ENCODE measurements at places on chromosomes 7 and 10.

- H3K27ac ChIP-seq, result no peak overlapping the region
- no peak for DNase-seq
- H3K27me3 ChIP-seq, result no peaks in the 10 kb centered on the region
- no peaks in the 10 kb centered on the region for H3K36me3 ChIP-seq
These were observed 37.2 kb upstream of the RAPGEF5 start for GRCh38 chr7:22393913-22394729.

GRCh38 chr7:106736508-106737201 lies 75.7 kb upstream of the CCDC71L start:
- no peak overlapping the region for H3K27ac ChIP-seq
- H3K36me3 ChIP-seq, result no peaks in the 10 kb centered on the region
- peak; percentile 72 for DNase-seq
- no peaks in the 10 kb centered on the region for H3K27me3 ChIP-seq

GRCh38 chr10:14022052-14022451 lies 308.7 kb downstream of the FRMD4A start:
- no peaks in the 10 kb centered on the region for H3K27me3 ChIP-seq
- H3K4me3 ChIP-seq, result no peak overlapping the region
- H3K4me1 ChIP-seq, result no peaks in the 10 kb centered on the region
- DNase-seq, result no peak
- H3K27ac ChIP-seq, result no peak overlapping the region
- H3K36me3 ChIP-seq, result no peaks in the 10 kb centered on the region

DNA sequence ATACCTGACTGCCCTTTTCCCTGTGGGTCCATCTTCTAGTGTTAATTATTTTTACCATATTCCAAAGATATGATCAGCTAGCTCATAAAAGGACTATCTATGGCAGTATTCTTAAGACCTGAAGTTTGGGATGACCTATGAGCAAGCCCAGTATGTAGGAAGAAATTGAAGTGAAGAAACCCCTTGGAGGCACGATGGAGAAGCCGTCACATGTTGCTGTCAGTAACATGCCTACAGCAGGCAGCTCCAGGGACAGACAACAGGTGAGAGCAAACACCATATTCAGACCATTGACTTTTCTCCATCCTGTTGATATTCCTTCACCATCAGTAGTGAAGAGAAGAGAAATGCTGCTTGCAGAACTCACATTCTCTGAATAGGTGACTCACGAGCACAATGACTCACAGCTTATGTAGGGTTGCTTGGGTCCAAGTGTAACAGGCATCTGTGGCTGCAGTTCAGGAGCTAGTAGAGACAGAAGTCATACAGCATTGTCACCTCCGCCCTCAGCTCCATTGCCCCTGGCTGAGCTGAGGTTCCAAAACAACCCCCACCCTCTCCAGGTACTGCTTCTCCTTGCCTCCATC lies 8.4 kb upstream of the LYZL2 start:
- no peak overlapping the region for H3K27ac ChIP-seq
- no peaks in the 10 kb centered on the region for H3K27me3 ChIP-seq
- H3K36me3 ChIP-seq, result no peaks in the 10 kb centered on the region
- H3K4me3 ChIP-seq, result no peak overlapping the region
- DNase-seq, result peak; percentile 86
- H3K4me1 ChIP-seq, result peaks cover 8% of the 10 kb centered on the region

- no peaks in the 10 kb centered on the region for H3K36me3 ChIP-seq
- peak overlapping the region; percentile 66 for H3K27ac ChIP-seq
- peak overlapping the region; percentile 94 for H3K4me3 ChIP-seq
These were observed 532 bp upstream of the CCM2 start for GRCh38 chr7:44999245-45000092.

DNA sequence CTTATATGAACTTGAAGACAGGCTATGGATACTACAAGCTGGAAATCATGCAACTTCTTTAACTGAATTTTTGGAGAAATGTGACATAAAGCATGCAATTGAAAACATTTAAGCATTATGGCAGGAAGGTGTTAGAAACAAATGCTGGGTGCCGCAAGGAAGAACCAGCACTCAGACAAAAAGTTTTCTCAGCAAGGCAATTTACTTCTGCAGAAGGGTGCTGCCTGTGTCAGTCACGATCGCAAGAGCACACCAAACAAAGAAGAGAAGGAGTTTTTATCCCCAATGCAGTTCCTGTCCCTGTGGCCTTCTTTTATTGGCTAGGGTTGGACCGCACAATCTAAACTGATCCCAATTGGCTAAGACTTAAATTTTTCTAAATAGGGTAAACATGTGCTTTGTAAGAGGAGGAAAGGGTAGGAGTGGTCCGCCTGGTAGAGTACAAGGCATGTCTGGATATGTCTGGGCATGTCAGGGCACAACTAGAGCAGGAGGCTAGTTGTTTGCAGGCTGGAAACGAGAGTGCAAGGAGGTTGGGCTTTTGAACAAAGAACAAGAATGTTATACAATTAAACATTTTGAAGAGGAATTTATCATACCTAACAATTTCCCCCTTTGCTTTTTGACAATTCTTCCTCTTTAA lies 109.6 kb upstream of the FAM3C start:
- DNase-seq, result no peak
- H3K27ac ChIP-seq, result no peak overlapping the region
- no peaks in the 10 kb centered on the region for H3K27me3 ChIP-seq
- 0 out of 2 replicates have a peak, but pooled peaks cover 6% of the 10 kb centered on the region for H3K4me1 ChIP-seq

DNA sequence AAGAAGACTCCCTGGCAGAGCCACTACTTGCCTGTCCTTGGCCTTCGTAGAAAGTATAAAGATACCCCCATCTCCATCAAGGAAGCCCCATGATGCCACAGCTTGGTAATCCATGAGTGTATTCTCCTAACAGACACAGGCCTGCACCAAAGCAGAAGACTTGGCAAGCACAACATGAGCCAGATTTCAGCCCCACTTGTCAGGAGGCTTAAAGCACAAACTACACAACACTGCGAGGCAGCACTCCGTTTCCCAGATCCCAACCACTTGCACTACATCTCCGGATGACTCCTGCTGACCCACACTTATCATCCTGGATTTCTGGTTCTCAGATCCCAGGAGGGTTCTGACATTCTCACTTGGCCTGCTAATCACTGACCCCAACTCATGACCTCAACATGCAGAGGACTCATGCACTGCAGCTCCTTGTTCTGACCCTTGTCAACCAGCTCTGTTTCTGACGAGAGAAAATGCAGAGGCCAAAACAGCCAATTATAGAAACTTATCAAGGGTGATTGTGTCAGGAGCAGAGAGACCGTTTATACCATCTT lies 100.8 kb downstream of the RELN start:
- H3K27ac ChIP-seq, result no peak overlapping the region
- no peaks in the 10 kb centered on the region for H3K36me3 ChIP-seq
- no peak for DNase-seq
- no peaks in the 10 kb centered on the region for H3K27me3 ChIP-seq
- peaks cover 8% of the 10 kb centered on the region for H3K4me1 ChIP-seq

Data from PC-3 (cell line).